ENCODE measurements at places on chromosomes 2 and 18.
A peak's percentile ranks its signal among the peaks of the same experiment; 100 is the strongest.

- DNase-seq, result peak; percentile 40
Measured at GRCh38 chr2:234702731-234703225, 205.9 kb upstream of the ARL4C start.

- no peak for DNase-seq
Measured at GRCh38 chr2:48738806-48739205, 16.7 kb downstream of the LHCGR start.

- no peak for DNase-seq
Measured at GRCh38 chr2:150081775-150082481, 405.5 kb downstream of the RND3 start.

GRCh38 chr18:78978349-78979055 is 1.1 kb upstream of the SALL3 start:
- DNase-seq, result peak; percentile 66

DNA sequence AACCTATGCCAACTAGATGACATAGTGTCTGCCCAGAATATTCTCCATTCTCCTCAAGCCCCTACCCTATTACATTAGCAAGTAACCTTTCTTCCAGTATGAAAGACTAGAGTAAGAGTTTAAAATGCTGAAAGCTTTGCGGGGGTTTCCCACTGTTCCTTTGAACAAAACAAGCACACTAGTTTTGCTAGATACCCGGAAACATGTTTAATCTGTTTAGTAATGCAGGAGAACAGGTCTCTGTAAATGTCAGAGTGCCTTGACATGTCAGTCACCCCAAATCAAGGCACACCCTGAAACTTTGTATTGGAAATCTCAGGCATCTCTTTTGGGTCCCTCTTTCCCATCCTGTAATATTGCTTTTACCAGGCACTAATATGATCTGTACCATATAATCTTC is 11.6 kb downstream of the GALNT5 start:
- DNase-seq, result no peak
